Stomach (tissue), 19 donors: ENCODE measurements at places on chromosomes 1 and 21. TPM values are rescaled to one million over a fixed set of nuclear protein-coding genes. Genes with fewer than 3 reads are reported as not detected.

GRCh38 chr1:20626524-20626923 lies 6.7 kb upstream of the PINK1 start:
- DNase-seq: no peak

DNA sequence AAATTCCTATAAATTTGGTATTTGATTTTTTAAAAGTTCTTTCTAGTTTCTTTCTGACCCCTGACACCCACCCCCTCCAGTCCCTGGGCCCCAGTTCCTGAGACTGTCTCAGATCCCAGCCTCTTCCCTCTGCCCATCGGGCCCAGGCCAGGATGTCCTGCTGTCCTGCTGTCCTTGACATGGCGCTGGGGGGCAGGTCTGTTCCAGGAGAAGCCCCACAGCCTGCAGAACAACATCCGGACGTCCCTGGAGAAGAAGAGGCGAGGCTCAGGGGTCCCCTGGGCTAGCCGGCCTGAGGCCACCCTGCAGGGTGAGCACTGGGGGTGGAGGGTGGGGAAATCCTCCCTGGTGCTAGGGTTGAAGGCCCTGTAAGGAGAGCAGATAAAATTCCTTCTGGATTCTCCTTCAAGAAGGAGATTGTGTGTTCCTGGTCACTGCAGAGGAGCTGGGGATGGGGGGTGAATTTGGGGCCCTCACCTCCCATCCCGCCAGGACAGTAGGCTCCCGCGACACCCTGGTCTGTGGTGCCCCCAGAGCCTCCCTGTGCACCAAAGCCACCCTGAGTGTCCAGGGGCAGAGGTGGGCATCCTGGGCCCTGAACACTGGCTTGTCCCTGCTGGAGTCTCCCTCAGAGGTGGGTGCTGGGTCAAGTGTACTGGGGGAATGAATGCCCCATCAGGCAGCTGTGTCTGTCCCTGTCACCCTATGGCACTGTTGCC lies 45.0 kb downstream of the DISP3 start:
- DNase-seq: no peak

The PTPN7 gene
- total RNA-seq: not detected

The HJV gene
- total RNA-seq: not detected

GRCh38 chr1:111624382-111624781 lies 4.8 kb downstream of the RAP1A start:
- no peak for DNase-seq

DNA sequence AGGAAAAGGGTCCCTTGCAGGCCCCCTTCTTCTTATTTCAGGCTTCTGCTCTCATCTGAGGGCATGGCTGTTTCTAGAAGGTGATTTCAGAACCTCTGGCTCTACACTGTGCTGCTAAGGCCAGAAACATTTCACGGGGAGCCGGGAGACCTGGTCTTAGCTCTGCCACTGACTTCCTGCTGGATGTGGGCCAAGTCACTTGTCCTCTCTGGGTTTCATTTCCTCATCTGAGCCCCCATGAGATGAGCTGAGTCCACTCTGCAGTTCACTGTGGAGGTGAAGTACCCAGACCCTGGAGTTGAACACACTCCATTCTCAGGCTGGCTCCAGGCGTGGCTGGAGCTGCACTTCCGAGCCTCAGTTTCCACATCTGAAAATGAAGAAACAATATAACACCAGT lies 2.1 kb downstream of the PADI1 start:
- peak; percentile 42 for DNase-seq

DNA sequence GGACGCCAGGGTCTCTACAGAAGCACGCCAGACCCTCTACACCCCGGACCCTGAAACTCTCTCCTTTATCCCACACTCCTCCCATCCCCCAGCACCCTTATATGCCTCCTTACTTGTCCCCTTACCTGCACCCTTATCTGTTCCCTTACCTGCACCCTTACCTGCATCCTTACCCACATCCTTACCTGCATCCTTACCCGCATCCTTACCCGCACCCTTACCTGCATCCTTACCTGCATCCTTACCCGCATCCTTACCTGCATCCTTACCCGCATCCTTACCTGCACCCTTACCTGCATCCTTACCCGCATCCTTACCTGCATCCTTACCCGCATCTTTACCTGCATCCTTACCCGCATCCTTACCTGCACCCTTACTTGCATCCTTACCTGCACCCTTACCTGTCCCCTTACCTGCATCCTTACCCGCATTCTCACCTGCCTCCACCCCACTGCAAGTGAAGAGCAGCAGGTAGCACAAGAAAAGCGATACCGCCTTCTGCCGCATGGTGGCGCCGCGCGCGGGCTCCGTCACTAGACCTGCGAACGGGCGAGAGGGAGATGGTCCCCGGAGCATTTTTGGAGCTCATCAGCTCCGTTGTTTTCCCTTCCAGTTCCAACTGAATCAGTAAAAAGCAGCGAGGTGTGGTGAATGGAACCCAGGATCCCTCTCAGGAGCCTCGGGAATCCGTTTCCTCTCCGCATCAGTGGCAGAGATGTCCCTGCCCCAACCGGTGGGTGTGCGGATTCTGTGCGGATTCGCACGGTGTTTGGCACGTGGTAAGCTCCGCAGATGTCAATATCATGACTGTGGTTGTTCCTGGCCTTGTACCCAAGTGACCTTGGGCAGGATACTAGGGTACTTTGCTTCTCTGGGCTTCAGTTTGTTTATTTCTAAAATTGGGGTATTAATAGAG lies 2.9 kb downstream of the IFI6 start:
- peak; percentile 93 for DNase-seq

- no peak for DNase-seq
These were observed 462.8 kb upstream of the NFIA start for GRCh38 chr1:60619581-60619980.

The FAM72D gene
- total RNA-seq: not detected
